ENCODE measurements at places on chromosomes 13 and 19.
A peak's percentile ranks its signal among the peaks of the same experiment; 100 is the strongest.

DNA sequence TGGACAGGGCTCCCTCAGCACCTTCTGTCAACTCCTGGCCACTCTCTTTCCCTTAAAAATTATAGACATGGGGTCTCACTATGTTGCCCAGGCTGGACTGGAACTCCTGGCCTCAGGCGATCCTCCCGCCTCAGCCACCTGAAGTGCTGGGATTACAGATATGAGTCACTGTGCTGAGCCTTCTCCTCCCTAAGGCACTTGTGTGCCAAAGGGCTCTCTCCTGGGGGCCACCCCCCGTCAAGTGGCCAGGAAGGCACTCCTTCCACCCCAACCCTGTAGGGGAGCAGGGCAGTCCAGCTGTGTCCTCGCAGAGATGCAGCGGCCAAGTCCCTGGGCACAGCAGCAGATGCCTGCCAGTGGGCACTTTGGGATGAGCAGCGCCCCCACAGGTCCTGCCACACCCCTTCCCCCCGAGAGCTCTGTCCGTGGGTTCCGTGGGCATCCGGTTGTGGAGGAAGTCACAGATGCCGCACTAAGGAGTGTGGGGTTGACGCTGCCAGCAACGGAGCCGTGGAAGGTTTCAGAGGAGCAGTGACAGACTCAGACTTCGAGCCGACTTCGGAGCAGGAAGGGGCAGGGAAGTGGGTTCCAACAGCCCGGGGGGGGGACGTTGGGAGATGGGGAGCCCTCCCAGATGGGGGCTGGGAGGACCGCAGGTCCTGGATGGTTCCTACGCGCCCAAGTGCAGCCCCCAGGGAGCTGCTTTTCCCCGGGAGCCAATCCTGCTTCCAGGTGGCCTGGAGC lies 3.3 kb upstream of the UQCR11 start:
- DNase-seq: peak; percentile 47

DNA sequence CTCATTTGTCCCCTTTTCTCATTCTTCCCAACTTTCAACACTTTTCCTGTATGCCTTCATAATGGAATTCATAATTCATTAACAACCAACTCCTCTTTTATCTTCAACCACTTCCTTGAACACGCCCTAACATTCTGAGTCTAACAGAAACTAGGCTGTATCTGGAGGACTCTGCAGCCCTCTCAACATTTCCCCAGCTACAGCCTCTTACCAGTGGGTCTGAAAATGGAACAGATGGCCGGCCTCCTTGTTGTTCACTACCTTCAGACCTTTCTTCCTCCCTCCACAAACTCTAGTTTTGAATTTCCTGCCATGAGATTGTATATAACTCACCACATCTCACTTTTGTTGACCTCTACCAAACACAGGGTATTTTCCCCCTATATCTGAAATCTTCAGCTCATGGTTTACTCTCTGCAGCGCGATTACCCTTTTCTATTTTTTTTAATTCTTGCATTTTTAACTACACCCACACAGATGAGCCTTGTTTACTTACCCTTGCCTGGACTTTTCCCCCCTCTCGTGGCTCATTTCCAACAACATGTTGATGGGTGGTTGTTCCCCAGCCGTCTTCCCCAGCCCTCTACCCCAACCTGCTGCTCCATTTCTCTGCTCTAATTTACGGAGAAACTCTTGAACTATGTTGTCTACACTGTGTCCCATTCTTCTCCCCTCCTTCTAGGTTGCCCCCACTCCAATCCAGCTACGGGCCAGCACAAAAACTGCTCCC lies 846 bp downstream of the ZNF790 start:
- DNase-seq: peak; percentile 34

- DNase-seq: no peak
Measured at GRCh38 chr13:44240611-44241145, 132.9 kb upstream of the SERP2 start.

- no peak for DNase-seq
Measured at GRCh38 chr19:35087393-35087792, 28.2 kb upstream of the FXYD3 start.

GRCh38 chr19:4686700-4687099 lies 16.6 kb upstream of the MYDGF start:
- DNase-seq: no peak

- no peak for DNase-seq
Measured at GRCh38 chr13:112182846-112183531, 116.0 kb downstream of the SOX1 start.

GRCh38 chr13:22461854-22462490 lies 718.8 kb upstream of the SGCG start:
- no peak for DNase-seq

- DNase-seq: no peak
Measured at GRCh38 chr13:74841651-74842050, 640.3 kb downstream of the TBC1D4 start.

DNA sequence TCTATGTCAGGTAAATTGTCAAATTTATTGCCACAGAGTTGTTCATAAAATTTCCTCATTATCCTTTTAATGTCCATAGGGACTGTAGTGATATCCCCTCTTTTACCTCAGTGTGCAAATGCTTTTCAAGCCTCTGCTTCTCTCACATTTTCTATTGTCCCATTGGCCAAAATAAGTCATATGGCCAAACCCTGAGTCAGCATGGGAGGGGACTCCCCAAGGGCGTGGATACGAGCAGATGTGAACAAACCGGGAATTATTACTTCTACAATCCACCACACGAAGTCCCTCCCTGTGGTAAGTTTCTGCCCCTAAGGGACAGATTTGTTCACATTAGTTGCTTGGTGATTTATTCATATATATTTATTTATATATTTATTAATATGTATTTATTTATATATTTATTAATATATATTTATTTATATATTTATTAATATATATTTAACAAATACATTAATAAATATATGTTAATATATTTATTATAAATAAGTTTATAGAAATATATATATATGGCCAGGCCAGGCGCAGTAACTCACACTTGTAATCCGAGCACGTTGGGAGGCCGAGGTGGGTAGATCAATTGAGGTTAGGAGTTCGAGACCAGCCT lies 20.1 kb upstream of the CAMSAP3 start:
- DNase-seq: no peak

GRCh38 chr13:94435604-94436226 lies 43.8 kb downstream of the DCT start:
- peak; percentile 61 for DNase-seq

DNA sequence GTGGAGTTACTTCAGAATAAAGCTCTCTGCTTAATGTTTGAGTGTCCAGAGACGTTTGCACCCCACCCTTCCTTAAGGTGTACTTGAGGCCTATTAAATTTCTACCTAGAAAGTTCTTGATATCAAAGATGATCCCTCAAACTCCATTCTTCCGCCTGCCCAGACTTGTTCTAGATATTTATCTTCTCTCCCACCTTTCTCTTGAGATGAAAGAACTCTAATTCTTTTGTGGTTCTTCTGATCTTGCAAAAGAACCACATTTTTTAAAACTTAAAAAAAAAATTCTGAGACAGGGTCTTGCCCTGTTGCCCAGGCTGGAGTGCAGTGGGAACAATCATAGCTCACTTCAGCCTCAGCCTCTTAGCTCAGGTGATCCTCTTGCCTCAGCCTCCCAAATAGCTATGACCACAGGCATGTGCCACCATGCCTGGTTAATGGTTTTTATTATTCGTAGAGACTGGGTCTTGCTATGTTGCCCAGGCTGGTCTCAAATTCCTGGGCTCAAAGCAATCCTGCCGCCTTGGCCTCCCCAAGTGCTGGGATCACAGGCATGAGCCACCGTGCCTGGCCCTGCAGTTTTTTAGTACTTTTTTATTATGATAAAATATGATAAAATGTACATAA lies 94.3 kb downstream of the SIPA1L3 start:
- DNase-seq: no peak

DNA sequence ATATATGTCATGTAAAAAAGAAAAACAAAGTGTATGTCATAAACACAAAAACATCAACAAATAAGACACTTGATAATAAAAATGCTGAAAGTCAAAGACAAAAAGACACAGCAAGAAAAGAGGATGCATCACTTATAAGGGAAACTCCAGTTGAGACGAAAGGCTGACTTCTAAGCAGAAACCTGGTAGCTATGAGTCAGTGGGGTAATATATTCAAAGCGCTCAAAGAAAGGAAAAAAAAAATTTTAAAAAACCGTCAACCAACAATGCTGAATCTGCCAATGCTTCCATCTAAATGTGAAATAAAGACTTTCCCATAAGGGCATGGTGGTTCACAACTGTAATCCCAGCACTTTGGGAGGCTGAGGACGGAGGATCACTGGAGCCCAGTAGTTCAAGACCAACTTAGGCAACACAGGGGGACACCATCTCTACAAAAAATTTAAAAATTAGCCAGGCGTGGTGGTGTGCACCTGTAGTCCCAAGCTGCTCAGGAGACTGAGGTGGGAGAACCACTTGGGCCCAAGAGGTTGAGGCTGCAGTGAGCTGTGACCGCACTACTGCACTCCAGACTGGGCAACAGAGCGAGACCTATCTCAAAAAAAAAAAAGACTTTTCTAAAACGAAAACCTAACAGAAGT lies 24.0 kb downstream of the USP12 start:
- DNase-seq: no peak

- DNase-seq: peak; percentile 71
Measured at GRCh38 chr13:45511310-45512097, 46.8 kb downstream of the COG3 start.

- peak; percentile 20 for DNase-seq
Measured at GRCh38 chr19:13212759-13213330, 62.6 kb downstream of the IER2 start.

DNA sequence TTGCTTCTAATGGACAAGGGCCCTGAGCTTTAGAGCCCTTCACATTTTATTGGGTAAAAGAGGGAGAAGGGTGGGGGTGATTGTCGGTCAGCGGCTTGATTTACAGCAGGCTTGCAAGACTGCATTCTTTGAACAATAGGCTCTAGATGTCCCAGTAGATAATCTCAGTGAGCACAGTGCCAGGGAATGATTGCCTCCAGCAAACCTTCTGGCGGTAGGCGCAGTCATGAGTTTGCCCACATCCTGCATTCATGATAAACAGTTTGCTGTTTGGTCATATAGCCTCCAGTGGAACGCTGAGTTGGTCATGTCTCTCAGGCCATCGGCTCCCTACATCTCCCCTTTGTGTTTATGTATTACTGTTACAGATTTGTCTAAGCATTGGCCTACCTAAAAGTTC lies 12.6 kb downstream of the ZNF528 start:
- DNase-seq: no peak

GRCh38 chr13:90866006-90866405 lies 481.5 kb upstream of the MIR17HG start:
- no peak for DNase-seq
